Nucleus accumbens (tissue), 56 donors: ENCODE measurements at places on chromosomes 3 and 15.

- no peak for DNase-seq
Measured at GRCh38 chr15:78394981-78395616, 42.9 kb upstream of the IREB2 start.

GRCh38 chr15:69951256-69951897 lies 146.3 kb downstream of the TLE3 start:
- DNase-seq: no peak

DNA sequence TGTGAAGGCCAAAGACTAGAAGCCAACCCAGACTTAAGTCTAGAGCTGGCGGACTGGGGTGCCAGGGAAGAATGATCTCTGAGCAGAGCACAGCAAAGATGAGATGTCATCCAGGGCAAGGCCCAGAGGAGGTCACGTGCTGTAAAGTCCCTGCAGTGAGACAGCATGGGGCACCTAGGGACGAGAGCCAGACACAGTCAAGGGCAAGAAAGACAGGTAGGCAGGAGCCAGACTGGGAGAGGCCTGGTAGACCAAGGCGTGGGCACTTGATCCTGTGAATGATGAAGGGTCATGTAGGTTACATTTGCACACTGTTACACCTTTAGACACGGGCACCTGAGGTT lies 379.7 kb upstream of the PROK2 start:
- DNase-seq: no peak

DNA sequence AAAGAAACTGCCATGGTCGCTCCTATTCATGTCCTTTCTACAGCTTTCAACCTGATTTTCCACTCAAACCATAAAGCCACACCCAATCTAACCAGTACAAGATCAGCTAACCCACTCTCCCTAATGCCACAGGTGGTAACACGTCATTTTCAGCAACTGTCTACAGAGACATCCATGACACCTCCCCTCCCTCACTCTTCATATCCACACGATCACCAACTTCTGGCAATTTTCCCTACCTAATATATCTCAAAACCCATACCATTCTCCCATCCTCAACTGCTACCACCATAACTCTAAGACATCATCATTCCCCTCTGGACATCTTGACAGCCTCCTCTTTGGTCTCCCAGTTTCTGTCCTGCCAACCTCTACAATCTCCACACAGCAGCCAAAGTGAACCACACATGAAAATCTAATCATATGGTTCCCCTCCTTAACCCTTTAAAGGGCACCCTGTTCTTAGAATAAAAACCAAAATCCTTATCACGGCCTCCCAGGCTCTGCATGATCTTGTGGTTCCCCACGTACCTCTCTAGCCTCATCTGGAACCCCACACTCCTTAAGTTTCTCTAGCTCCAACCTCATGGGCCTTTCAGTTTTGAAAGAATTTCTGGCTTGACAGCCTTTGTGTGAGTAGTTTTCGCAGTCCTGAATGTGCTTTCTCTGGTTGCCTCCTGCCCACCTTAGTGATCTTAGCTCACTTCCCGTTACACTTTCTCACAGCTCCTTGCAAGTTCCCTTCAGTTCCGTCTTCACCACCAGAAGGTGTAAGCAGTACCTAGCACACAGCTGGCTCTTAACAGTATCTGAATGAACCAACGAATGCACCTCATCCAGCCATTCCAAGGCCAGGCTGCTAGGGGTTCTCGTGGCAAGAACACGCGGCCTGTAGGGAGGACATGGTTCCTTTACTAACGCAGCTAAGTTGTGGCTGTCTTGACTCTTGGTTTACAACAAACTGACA lies 33.4 kb downstream of the SPINK8 start:
- DNase-seq: no peak

- DNase-seq: no peak
Measured at GRCh38 chr3:14617508-14618023, 34.0 kb upstream of the CCDC174 start.
